ENCODE measurements at places on chromosomes 13 and 19.

- DNase-seq: no peak
These were observed 557.0 kb downstream of the SLITRK1 start for GRCh38 chr13:83325125-83325853.

GRCh38 chr19:35879770-35880317, 11.5 kb downstream of the APLP1 start:
- no peak for DNase-seq

DNA sequence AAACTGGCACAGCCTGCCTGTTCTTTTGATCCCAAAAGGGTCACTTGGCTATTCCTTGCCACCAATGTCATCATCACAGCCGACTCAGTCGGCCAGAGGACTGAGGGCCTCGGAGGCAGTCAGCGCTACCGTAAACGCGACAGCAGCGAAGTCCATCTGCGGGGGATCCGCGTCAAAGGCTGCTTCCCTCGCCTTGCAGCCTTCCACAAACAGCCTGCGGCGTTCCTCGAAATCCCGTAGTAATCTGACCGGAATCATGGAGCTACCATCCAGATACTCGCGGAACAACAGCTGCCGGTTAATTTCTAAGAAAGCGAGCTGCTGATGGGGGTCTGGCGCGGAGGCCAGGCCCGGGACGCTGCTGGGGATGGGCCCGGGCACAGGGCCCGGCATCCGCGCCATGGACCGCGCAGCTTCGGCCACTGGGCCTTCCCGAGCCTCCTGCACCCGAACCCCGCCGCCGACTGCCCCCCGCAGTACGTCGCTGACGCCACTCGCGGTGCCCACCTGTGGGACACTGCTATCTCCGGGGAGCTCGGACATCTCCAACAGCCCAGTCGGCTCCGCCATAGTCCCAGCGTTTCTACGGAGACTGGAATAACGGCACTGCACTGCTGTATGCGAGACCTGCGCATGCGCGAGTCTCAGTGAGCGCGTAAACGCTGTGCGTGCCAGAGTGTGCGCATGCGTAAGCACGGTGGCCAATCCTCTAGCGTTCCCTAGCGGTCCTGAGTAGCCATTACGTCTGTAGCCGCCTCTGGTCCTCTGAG, at the start of gene EID2B:
TSS of gene EID2B (minus strand) at position 620 of the 770 bp plus-strand sequence. CDS start at position 570, 50 bp downstream.
- DNase-seq: peak; percentile 99

GRCh38 chr19:12783849-12784393, 7.4 kb upstream of the JUNB start:
- DNase-seq: no peak

- DNase-seq: no peak
These were observed 1670.6 kb upstream of the PCDH20 start for GRCh38 chr13:63086286-63086685.

Measured in thymus (tissue), 14 donors.